ENCODE measurements at places on chromosomes 7 and 10.

GRCh38 chr7:28358423-28358868 is 53.9 kb upstream of the CREB5 start:
- no peak for DNase-seq

DNA sequence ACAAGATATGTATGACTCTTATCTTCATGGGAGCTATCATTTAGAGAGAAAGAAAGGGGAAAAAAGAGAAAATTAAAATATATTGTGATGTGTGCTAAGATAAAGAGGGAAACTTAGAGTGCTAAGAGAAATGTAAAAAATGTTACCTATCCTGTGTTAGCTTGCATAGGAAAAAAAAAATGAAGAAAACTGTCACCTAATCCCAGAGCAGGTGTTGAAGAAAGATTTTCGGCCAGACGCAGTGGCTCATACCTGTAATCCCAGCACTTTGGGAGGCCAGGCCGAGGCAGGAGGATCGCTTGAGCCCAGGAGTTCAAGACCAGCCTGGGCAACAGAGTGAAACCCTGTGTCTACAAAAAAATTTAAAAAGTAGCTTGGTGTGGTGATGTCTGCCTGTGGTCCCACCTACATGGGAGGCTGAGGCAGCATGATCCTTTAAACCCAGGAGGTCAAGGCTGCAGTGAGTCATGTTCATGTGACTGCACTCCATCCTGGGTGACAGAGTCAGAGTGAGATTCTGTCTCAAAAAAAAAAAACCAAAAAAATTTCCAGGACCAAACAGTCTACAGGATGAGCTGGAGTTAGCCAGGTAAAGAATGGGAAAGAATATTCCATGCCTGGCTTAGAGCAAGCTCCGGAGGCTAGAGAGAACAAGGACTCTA is 2.4 kb upstream of the MKLN1 start:
- no peak for DNase-seq

- DNase-seq: no peak
These were observed 1.8 kb downstream of the A1CF start for GRCh38 chr10:50883629-50884028.

DNA sequence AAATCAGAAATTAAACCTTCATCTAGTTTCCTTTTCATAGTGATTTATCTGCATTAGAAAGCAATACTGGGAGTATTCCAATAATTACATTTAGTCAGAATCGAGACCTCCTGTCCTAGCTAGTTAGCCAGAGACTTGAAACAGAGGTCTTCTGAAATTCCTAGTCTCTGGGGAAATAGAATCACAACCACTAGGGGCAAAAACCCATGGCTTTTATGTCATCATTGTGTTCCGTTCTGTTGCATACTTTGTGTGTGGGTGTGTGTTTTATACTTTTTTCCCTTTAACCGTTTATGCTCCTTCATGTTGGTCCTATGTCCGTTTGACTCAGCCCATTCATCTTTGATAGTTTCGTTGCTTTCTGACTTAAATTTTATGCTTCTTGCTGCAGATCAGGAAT is 79.8 kb downstream of the RALA start:
- DNase-seq: no peak

DNA sequence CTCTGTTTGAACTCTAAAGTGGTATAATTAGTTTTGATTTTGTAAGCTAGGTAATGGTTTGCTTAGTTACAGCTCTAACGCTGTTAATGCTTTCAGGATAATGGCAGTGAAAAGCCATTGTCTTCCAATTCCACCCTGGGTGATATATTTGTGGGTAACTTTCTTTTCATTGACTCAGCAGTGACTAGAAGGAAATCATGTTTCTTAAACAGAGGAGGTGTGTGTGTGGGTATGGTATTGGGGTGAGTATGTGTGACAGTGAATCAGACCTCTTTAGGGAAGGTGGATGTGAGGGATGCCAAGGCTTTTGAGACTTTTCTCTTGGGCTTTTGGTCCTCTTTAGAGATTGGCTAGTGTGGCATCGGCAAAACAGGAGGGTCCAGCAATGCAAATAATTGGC is 13.6 kb downstream of the ENTPD7 start:
- DNase-seq: no peak

- DNase-seq: no peak
These were observed 376.0 kb downstream of the TFEC start for GRCh38 chr7:115654384-115655214.

- no peak for DNase-seq
These were observed 601 bp downstream of the ADAM8 start for GRCh38 chr10:133276100-133276434.

- no peak for DNase-seq
These were observed 368.6 kb downstream of the INHBA start for GRCh38 chr7:41334071-41334862.

DNA sequence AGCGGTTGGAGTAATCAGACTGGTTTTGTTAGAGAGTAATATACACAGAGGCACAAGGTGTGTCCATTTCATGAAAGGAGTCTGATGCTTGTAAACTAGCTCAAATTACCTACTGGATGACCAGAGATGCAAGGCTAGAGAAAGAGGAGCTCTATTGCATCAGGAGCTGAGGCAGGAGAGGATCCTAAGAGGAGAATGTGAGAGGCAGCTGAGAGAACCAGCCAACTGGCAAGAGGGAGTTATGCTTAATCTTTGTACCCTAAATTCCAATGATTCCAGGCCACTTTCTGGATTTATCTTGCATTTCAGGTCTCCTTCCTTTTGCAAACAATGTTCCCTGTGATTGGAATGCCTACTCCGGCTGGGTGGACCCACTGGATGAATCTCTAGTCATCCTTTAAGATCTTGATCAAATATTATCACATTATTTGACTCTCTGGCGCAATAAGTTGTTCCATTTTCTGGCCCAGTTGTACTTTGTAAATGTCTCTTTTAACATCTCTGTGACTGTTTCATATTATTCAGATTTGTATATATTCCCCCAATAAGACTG is 57.5 kb upstream of the PTPN12 start:
- no peak for DNase-seq

GRCh38 chr7:36636126-36636525 is 88.2 kb downstream of the AOAH start:
- no peak for DNase-seq

DNA sequence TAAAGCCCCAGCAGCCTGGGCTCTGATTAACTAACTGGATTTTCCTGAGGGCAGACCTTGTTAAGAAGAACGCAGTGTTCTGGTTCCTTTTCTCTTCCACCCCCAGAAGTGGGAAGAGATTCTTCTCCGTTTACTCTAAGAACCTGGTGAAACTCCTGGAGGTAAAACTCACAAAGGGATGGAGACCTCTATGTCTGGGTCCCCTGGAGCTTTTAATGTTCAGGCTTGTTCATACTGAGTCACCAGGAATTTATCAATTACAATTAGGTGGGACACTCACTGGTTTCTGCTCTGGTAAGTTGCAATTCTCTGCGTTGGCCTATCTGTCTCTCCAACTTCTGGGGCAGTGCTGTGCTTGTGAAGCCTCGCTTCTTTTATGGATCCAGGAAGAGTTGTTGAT is 73.3 kb upstream of the CACNB2 start:
- no peak for DNase-seq

DNA sequence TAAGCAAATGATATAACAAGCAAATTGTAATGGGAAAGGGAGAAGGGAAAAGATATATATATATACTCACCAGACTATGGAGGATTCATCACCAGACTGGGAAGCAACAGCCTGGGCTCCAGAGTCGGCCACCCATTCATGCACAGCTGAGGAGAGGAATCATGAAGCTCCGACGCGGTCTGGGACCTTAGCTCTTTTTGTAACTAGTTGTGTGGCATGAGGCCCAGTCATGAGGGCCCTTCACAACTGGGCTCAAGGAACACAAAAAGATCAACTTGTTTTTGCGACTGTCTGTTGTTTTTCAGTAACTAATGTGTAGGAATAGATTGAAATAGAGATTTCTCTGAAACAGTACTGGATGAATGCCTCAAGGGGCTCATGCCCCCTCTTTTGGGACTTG is 911.2 kb downstream of the TYW1 start:
- no peak for DNase-seq
